NCI-H187 (cell line): ENCODE measurements at places on chromosomes 1 and 21.

GRCh38 chr1:226737819-226738420, 1.2 kb downstream of the ITPKB start:
- no peak for DNase-seq

- no peak for DNase-seq
Measured at GRCh38 chr21:44820851-44821250, 3.0 kb upstream of the SUMO3 start.

DNA sequence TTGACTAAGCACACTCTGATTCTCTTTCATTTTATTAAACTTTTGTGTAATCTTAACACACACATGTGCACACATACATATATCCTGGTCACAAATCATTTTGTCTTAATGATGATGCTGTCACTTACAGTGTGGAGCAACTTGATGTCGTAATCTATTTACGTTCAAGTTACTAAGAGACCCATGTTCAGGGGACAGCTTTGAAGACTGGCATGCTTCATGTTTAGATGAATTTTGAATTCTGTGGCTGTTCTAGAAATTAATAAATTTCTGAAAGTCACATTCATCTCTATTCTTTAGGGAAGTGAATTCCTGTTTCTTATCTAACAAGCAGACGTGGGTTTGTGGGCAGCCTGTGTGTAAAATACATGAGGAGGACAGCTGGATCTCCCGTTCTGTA, 1637.8 kb downstream of the PLA2G4A start:
- DNase-seq = no peak

GRCh38 chr1:167330601-167331293, 110.1 kb downstream of the POU2F1 start:
- no peak for DNase-seq
